ENCODE measurements at places on chromosomes 11 and 22.

- no peak for DNase-seq
Observed at GRCh38 chr11:125435461-125436238, 60.4 kb downstream of the FEZ1 start.

GRCh38 chr22:37182949-37183245 lies 5.2 kb downstream of the C1QTNF6 start:
- DNase-seq = no peak

DNA sequence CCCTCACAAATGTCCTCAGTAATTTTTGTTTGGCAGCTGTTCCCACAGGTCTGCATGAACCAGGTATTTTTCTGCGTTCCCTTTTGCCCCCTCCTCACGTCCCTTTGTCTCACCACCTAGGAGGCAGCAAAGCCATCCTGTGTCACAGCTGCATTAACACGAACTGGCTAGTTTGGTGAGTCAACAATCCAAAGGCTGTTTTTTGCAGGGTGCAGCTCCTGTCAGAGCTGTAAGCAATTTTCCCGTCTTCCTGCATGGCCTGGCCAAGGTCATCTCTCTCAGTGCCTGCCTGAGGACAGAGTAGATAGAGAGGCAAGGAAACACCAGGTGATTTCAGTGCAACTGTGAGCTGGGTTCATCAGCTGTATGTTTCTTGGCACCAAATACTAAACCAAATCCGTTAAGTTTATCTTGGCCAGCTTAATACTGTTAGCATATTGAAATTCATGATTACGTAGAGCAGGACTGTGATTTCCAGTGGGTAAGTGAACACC lies 20.6 kb upstream of the VSIG10L2 start:
- DNase-seq = no peak

DNA sequence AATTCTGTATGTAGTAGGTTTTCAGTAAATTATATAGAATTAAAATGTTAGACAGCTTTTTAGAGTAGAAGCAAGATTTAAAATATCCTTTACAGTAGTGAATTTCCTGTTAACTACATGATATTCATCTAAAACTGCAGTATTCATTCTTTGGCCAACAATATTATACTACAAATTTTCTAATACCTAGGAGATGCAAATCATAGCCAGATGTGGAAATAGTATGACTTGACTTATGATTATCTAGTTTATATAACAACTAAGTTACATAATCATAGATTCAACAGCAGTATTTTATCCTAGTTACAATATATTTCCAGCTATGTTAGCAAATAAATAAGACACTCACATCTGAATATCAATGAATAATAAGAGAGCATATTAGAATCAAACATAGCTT lies 163.2 kb downstream of the MSANTD4 start:
- no peak for DNase-seq

DNA sequence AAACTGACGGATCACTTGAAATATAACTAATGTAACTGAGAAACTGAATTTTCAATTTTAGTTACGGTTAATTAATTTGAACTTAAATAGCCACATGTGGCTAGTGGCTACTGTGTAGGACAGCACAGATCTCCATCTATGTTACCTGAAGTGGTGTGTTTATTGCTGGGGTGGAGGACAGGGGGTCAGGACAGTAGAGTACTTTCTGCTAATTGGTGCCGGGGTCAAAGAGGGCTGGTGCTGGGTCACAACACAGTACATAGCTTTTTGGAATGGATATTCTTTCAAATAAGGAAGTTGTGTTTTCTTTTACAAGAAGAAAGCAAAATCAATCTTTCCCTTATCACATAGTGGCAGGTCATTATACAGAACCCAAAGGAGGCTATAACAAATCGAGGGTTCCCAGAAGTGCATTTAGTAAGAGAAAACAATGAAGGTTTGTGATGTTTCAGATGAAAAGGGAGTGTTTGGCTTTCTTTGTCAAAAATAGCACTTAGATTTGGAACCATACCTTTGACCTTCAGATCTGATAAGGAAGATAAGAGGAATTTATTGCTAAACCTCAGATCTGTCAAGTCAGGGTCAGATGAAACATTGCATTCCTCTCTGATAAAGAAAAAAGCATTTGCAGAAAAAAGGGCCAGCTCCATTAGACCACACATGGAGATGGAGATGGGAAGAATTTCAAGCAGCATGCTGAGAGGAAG lies 384.5 kb downstream of the AASDHPPT start:
- no peak for DNase-seq

- DNase-seq = no peak
Observed at GRCh38 chr11:50275133-50275532, 242.5 kb downstream of the OR4C45 start.

DNA sequence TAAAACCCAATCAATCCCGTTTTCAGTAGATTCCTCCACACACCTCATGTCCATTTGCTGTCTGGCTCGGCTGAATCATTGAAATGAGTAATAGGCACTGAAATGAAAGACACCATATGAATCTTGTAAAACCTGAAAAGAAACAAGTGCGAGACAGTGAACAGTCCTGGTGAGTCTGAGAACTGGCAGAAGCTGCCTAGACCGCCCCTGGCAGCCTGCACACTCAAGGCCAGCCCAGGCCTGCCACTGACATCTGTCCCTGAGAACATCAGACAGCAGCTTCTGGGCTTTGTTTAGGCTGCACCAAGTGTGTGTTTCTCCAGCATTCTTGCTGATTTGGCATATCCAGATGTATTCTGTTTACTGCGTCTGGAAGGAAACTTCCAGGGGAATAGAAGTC lies 44.8 kb downstream of the ENDOD1 start:
- DNase-seq = no peak

GRCh38 chr11:32529994-32530588 lies 53.5 kb upstream of the EIF3M start:
- DNase-seq = peak; percentile 64

GRCh38 chr11:70158201-70158600 lies 44.9 kb upstream of the FADD start:
- no peak for DNase-seq

DNA sequence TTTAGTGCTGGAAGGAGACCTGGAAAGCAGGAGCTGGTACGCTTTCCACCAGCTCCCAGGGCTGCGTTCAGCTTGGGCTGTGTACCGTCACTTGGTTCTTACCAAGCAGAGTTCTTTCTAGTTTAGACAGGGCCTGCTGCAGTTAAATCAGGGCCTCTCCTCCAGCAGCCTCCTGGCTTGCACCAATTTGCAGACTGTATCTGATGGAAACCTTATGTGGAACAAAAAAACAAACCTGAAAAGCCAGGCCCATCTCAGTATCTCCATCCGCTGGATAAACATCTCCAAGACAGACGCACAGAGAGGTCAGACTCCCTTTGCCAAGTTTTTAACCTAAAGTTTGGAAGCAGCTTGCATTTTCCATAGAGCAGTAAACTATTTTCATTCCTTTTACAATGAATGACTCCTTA lies 288.6 kb upstream of the SORL1-AS1 start:
- no peak for DNase-seq

DNA sequence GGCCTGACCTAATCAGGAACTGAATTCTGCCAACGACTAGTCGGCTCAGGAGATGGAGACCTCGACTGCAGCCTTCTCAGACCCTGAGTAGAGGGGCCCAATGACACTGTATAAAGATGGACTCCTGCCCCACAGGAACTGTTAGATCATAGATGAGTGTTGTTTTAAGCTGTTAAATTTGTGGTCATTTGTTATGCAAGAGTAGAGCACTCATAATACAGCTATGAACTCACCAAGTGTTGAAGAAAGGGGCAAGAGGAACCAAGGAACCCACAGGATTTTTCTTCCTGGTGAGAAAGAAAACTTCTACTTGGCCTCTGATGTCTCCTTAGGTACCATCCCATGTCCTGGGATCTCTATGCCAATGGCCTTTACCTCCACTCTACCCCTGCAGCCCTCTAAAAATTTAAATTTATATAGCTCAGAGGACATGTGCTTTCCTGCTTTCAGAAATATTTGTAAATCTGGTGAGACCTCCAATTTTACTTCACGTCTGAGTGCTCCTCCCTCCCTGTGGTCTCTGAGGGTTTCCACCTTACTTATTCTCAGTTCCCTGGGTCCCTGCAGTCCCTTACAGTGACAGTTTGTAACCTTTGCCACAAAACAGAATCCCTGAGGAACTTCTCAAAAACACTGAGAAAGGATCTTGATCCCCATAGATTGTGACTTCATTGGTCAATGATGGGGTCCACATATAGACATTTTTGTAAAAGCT lies 256.3 kb upstream of the ARHGAP20 start:
- peak; percentile 69 for DNase-seq

GRCh38 chr11:26757995-26758394 lies 36.1 kb upstream of the SLC5A12 start:
- DNase-seq = no peak

DNA sequence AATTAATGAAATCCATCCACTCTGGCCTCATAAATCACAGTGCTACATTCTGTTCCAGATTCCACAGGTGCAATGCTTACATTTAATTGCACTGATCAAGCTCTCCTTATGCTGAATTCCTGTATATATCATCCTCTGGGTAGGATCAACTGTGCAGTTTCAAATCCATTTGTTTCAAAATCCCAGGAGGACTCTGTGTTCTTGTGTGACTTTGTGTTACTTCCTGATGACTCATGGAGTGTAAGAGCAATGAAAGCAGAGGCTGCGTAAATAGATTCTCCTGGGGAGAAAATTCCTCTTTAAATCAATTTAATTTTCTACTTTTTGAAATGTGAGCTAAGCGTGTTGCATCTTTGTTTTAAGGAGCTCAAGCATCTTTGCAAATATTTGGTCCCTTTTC lies 752.7 kb downstream of the METTL15 start:
- DNase-seq = no peak

DNA sequence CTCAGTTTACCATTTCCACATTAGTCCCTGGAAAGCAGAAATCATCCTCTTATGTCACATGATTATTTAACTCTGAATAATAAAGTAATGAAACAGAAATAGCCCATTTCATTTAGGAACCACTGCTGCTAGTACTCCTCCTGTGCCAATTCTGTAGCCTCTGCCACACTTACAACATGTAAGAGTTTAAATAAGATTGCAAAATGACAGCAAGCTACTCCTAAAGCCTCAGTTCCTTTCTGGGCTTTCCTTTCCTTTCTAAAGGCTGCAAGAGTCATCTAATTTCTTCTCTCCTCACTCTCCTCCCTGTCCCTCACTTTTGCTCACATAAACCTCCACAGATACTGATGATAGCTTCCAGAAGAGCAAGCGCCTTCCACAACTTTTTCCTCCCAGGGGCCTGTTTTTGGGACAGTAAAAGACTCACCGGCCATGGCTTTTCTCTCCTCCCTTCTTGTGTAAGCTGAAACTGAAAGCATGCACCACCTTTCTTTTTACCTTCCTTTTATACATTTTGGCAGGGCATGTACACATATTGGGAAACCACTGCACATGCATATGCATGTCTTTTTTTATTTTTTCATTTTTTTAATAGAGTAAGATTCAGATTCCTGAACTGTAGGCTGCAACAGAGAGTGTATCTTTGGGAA lies 38.5 kb downstream of the CARD18 start:
- DNase-seq = peak; percentile 66

DNA sequence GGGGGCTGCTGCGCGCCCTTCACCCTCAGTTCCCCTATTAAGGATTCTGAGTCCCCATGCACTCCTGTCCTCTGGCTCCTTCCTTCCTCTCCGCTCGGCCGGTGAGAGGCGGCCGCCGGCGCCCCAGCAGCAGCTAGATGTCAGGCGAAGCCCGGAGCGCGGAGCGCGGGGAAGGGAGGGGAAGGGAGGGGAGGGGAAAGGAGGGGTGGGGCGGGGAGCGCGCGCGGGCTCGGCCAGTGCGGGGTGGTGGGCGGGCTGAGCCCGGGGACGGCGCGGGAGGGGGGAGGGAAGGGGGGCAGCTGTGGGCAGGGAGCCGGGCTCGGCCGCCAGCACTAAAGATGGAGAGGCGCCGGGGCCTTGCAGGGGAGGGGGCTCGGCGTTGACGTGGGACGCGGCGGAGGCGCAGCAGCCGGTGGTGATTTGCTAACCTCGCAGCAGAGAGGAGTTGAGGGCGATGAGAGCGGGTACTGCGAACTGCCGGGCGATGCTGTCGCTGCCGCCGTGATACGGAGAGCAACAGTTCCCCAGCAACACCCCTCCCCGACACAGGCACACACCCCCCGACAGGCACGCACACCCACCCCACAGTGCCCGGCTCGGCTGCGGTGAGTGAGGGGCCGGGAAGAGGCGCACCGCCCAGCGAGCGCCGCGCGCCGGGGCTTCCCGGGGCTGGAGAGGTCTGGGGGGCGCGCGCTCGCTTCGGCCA lies at the start of gene ZBTB16:
Gene ZBTB16 (plus strand): TSS at position 434 of the 706 bp plus-strand sequence. CDS start 3,590 bp downstream, outside the sequence.
- peak; percentile 74 for DNase-seq

- DNase-seq = no peak
Observed at GRCh38 chr11:75946531-75947530, 131.8 kb downstream of the UVRAG start.

DNA sequence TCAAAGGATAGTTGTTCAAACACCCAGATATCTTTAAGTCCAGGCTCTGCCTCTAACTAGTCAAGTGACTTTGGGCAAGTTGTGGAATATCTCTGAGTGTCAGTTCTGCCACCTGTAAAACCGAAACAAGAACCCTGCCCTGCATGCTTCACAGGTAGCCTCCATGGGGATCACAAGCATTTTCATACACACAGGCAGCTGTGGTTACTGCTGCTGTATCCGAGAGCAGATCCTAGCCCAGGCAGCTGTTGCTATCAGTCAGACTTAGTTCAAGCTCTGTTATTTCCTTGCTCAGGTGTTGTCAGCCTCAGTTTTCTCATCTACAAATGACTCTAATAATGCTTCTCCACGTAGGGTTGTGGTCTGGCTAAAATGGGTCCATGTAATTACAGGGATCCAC lies 6.5 kb upstream of the RASD2 start:
- DNase-seq = no peak

- DNase-seq = no peak
Observed at GRCh38 chr22:35312198-35313059, 12.7 kb downstream of the TOM1 start.

GRCh38 chr11:74397501-74398243 lies 561 bp downstream of the PGM2L1 start:
- DNase-seq = peak; percentile 15

DNA sequence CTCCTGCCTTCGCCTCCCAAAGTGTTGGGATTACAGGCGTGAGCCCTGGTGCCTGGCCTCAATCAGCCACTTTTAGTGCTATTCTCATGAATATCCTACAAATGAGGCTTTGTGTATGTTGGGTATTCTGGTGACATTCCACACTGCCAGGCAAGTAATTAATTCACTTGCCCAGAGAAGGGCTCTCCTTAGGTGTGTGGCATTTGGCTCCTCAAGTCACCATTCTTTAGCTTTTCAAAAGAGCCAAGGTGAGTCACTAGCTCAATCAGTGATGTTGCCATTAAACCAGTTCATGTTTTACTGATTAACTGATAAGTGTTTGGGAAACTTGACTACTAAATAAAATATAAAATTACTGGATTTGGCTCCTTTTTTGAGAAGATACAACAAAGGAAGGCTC lies 52.2 kb downstream of the SLC25A17 start:
- no peak for DNase-seq

- no peak for DNase-seq
Observed at GRCh38 chr11:58508814-58509213, 909 bp upstream of the OR5B21 start.

All from CD14-positive monocyte (primary cell).